ENCODE measurements at places on chromosomes 3 and 15.

GRCh38 chr3:105436687-105437086, 70.0 kb downstream of the ALCAM start:
- no peak for DNase-seq

GRCh38 chr3:60444898-60445437, 806.3 kb downstream of the FHIT start:
- DNase-seq, result no peak

- DNase-seq, result no peak
Observed at GRCh38 chr15:78156653-78157052, 7.5 kb downstream of the IDH3A start.

DNA sequence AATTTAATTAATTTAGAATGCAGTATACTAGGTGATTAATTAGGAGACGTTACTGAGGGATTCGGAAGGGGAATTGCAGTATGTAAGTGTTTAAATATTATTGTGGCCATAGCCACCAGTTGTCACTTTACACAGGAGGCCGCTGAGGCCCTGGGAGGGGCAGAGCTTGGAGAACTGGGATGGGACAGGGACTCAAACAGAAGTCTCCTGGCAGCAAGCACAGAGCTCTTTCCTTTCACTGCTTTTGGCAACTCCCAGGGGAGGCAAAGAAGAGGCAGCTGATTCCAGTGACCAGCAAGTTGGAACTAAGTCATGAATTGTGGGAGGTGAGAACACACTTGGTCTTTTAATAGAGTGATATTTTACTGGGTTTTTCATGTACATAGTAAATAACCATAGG, 248.6 kb downstream of the RPLP1 start:
- no peak for DNase-seq

- DNase-seq, result no peak
Observed at GRCh38 chr3:34200576-34200975, 402.1 kb downstream of the PDCD6IP start.

DNA sequence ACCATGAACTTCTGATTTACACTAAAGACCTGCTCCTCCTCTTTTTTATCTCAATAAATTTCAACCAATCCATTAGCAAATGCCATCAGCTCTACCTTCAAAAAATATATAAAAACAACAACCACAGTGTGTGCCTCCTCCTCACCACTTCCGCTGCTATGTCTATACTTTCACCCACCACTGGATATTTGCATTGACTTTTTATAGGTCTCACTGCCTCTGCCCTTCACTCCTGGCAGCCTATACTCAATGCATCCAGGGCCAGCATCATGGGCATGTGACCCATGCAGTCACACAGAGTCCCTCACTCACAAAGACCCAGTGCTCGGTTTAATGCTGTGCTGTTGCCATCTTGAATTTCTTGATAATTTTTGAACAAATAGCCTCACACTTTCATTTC, 53.5 kb upstream of the CCDC54 start:
- DNase-seq, result no peak

GRCh38 chr3:197545101-197545500, 10.7 kb downstream of the BDH1 start:
- DNase-seq, result no peak

Data from stimulated activated CD8-positive, alpha-beta memory T cell treated with anti-CD3 and anti-CD28 coated beads, Interleukin-4, amount 100 ng/mL, for 4 hours (primary cell).